ENCODE measurements at places on chromosomes 3 and 15.

DNA sequence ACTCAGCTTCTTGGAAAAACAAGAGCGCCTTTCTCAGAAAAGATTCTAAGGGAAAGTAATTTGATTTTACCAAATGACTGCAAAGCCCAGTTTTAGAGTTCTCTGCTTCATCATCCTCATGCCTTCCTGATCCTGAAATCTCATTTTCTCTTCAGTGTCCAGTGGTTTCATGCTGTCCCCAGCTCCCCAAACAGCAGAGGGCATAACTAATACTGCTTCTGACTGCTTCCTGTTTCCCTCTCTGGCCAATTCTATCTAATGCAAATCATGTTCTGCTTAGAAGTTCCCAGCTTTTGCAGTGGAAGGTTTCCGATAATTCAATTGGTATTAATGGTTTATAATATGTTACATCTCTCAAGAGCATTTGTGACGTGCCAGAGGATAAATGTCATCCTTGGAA, 161.1 kb downstream of the CLSTN2 start:
- ATAC-seq: no peak

- no peak for ATAC-seq
Observed at GRCh38 chr15:62617741-62618140, 424.8 kb upstream of the TPM1 start.

DNA sequence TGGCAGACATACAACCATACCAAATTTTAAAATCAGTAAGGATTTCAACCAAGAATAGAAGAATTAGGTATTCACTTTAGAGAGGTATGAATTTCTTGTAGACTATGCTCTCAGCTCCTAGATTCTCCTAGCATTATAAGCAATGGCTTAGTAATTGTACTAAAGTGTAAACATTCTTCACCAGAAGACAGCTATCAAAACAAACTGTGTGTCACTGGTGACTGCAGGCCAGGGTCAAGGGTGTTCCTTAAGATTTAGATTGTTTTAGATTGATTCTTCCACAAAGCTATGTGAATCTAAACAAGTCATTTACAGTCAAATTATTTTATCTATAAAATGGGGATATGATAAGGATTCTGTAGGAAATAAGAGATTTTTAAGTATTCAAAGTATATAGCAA, 23.1 kb upstream of the GP5 start:
- no peak for ATAC-seq

DNA sequence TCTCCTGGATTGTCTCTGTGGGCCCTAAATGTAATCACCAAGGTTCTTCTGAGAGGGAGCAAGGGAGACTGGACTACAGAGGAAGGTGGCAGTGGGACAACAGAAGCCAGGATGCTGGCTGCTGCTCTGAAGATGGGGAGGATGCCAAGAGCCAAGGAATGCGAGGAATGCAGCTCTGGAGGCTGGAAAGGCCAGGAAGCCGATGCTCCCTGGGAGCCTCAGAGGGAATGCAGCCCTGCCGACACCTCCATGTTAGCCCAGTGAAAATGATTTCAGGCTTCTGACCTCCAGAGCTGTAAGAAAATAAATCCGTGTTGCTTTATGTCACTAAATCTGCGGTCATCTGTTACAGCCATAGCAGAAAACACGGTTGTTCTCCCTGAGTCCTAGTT, 44.1 kb downstream of the UMPS start:
- no peak for ATAC-seq

DNA sequence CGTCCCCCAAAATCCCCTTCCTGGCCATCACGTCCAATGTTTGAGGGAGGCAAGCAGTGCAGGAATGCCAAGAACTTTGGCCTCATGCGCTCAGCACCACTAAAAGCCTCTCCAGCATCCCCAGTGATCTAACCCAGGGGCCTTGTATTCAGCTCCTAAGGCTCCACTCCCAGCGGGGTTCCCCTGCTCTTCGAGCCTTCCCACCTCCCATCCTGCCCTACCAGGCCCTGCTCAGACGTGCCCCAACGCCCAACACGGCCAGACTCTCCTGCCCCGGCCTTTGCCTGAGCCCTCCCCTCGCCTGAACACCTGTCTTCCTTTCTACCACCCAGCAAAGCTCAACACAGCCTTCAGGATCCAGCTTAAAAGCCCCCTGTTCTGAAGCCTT, 30.5 kb downstream of the PLXND1 start:
- ATAC-seq: no peak

- ATAC-seq: no peak
Observed at GRCh38 chr3:46649436-46649835, 37.1 kb downstream of the FAM240A start.

- ATAC-seq: peak; percentile 30
Observed at GRCh38 chr3:53196575-53197407, 35.8 kb downstream of the PRKCD start.

DNA sequence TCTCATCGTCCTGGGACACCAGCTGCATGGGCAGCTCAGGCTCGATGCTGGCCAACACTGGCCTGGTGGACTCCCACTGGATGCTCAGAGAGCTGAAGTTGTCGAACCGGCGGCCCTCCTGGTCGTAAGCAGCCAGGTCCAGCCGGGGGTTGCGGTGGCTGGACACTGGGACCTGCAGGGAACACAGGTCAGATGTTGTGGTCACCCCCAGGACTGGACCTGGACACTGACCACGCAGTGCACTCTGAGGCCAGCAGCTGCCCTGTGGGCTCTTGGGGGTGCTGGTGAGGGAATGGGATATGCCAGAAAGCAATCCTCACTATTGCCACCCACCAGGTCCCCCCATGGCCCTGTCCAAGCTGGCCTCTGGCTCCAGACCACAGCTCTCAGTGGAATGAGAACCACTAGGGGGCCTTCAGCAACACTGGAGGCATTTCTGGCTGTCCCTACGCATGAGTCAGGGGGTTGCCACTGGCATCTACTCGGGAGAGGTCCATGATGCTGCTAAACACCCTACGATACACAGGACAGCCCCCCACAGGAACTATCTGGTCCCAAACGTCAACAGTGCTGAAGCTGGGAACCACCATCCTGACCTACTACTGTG, 66.1 kb downstream of the NUP210 start:
- ATAC-seq: no peak

- ATAC-seq: no peak
Observed at GRCh38 chr3:126845920-126846715, 136.8 kb upstream of the PLXNA1 start.

DNA sequence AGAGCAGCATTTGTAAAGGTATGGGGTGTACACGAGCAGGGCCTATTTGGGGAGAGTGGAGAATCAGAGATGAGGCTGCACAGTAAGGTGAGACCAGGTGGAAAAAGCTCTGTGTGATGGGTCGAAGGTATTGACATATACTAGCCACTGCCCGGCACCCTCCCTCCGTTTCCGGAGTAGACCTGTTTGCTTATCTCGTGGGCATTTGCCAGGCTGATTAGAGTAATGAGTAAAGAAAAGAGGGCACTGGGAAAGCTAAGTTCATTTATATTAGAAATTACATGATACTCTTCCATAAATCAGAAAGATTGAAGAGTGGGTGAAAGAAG, 46.2 kb upstream of the ATG7 start:
- no peak for ATAC-seq

GRCh38 chr3:190008432-190008831, 112.3 kb downstream of the P3H2 start:
- ATAC-seq: no peak

DNA sequence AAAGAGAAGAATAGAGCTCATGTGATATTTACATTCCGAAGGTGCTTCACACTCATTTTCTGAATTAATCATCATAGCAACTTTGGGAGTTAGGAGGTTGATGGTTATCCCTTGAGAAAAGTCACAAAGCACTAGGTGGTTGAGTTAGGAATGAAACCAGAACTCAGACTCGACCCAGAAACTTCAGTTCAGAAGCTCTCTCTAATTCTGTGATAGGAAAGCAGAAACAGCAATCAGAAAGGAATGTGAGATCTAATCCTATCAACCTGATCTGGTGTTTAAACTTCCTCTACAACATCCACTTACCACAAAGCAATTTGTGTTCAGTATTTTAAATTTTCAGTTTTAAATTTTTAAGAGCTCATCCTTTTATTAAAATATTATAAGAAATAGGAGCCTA, 211.2 kb downstream of the CNTN3 start:
- no peak for ATAC-seq

DNA sequence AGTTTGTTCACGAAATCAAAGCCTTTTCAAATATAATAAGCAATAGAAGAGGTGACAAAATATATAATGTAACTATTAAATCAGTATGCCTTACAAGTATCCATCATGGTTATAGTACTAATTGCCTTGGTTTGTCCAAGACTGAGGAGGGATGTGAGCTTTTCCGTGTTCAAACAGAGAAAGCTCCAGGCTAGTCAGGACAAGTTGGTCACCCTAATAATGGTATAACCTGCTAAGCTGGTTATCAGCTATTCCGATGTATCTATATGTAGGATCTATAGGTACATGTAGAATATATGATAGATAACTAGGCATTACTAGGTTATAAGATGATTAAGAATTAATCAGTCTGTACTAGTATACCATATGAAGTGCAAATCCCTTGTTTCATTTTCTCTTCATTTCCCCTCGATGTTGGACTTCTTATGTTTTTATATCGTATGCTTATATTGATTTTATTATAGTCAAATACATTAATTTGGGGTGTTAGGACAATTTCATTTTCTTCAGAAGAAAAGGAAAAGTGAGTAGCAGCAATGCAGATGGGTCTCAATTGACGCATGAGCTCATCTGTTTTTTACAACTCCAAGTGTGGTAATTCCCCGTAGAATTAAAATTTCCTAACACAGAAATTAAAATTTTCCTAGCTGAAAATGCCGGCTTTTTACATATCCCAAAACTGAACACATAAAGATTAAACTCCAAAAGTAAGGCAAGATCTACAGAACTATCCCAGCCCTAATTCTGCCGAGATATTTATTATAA, 419.1 kb downstream of the TIGIT start:
- no peak for ATAC-seq

DNA sequence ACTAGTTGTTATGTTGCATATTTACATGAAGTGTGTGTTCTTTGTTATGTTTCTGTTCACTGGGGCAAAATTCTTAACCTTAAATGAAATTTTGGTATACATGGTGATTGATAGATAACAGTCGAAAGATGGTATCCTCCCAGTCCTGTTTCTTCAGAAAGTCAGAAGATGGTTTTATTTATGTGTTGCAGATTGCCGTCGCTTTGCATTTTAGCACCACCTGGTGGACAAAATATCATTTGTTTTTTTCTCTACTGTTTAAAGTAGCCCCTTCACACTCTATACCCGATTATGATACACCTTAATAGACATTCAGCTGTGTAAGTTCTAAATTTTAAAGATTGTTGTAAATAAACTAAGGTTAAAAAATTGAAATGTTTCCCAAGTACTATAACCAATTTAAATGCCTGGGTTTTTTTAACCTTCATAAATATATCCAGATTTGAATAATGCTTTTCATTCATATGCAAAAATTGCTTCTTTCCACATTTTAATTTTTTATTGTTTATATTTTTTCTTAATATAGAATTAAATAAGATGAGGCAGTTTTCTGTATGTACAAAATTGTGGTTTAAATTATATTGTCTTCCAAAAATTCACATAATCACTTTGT, 152.2 kb downstream of the ALCAM start:
- no peak for ATAC-seq

GRCh38 chr3:135240426-135240825, 445.4 kb downstream of the EPHB1 start:
- ATAC-seq: no peak

DNA sequence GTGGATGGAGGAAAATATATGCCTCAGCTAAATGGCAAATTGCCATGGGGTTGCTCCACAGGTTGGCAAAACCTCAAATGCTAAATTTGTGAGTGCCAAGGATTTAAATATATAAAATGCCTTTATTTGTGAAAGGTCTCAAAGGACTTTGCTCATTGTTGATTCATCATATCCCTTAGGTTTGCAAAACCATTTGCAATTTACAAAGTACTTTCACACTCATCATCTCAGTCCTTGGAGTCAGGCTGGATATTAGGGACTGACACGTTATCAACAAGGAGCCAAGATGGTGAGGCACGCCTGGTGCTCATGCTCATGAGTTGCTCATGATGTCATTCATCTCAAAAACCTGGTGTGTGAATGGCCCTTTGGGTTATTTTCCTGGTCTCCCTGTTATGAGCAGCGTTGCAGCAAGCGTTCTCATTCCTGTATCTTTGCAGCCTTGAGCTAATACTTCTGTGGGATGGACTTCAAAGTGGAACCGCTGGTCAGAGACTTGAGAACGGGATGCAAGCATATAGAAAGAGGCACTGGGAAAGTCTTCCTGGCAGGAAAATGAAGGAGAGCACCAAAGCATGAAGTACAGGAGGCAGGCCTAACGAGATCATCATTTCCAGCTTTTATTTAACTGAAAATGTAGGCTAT, 66.0 kb downstream of the MYO1E start:
- ATAC-seq: no peak

GRCh38 chr3:122940628-122941086, 86.9 kb downstream of the SEMA5B start:
- ATAC-seq: no peak

DNA sequence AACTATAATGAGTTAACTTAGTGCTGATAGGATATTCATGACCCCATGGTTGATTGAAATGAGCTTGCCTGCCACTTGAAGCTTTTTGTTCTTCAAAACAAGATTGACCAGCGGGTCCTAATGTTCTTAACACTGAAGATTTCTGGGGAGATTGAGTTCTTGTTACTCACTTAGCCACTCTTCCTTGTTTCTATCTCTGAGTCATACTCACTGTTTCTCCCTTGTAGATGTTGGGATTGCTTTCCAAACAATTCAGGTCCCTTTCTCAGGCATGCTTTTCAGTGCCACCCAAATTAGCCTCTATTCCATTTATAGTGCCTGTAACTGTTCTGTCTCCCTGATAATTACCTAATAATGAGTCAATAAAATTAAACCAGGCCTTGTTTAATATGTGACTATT, 517.0 kb downstream of the SQOR start:
- no peak for ATAC-seq

- ATAC-seq: no peak
Observed at GRCh38 chr15:43498990-43499389, 6.0 kb upstream of the TP53BP1 start.

- ATAC-seq: no peak
Observed at GRCh38 chr3:188554404-188554803, 400.4 kb downstream of the LPP start.

GRCh38 chr3:60169755-60170154, 1081.5 kb downstream of the FHIT start:
- no peak for ATAC-seq
